ENCODE measurements at places on chromosomes 5 and 9. TPM values are rescaled to one million over a fixed set of nuclear protein-coding genes. Genes with fewer than 3 reads are reported as not detected.

Gene FOXD1
- total RNA-seq: 0.11 TPM

Gene EQTN
- not detected for total RNA-seq

Gene PCDHA9
- 1.6 TPM for total RNA-seq

Gene WWC1
- 8.6 TPM for total RNA-seq

Gene PDZD2
- total RNA-seq: 1.9 TPM

Gene OR1L8
- not detected for total RNA-seq

Gene WDR38
- total RNA-seq: not detected

Gene HTR1A
- total RNA-seq: not detected

Gene TAF11L10
- total RNA-seq: not detected

Gene PCDHGA6
- 0.88 TPM for total RNA-seq

Gene C5orf58
- not detected for total RNA-seq

Gene RNF130
- 73.0 TPM for total RNA-seq

Gene CAPSL
- total RNA-seq: not detected

Gene RNF180
- 9.1 TPM for total RNA-seq

Gene FBXL7
- 19.0 TPM for total RNA-seq

Gene SLC34A1
- not detected for total RNA-seq

Gene LRRC70
- 0.54 TPM for total RNA-seq

Gene ZFR
- 56.4 TPM for total RNA-seq

Gene C6
- 0.27 TPM for total RNA-seq

Gene PCSK1
- total RNA-seq: not detected

Gene EDIL3
- 7.7 TPM for total RNA-seq

Gene GABRG2
- total RNA-seq: 0.32 TPM

Gene WNT8A
- not detected for total RNA-seq

Gene SURF1
- 32.9 TPM for total RNA-seq

Gene GGTA1
- total RNA-seq: not detected

Gene PCDHGB3
- total RNA-seq: 0.71 TPM

Gene STK32A
- total RNA-seq: 1.7 TPM

Measured in cardiac muscle cell (in vitro differentiated cells and primary cell).